ENCODE measurements at places on chromosomes 7 and 10.

DNA sequence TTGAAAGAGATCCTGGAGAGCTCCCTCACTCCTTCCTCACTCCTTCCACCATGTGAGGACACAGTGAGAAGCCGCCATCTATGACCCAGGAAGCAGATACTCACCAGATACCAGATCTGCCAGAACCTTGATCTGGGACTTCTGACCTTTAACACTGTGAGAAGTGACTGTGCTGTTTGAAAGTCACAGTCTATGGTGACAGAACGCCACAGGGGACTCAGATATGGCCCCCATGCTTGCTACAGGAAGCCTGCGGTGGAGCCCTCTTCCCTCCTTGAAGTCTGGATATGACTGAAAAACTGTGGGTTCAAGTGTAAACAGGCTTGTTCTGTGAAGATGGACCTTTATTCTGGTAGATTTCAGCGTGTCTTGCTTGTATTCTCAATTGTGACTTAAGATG, 297.8 kb downstream of the KLF6 start:
- no peak for DNase-seq

- no peak for DNase-seq
These were observed 15.9 kb upstream of the NEBL start for GRCh38 chr10:20912969-20913368.

- DNase-seq = no peak
These were observed 30.4 kb downstream of the PDLIM1 start for GRCh38 chr10:95260397-95260881.

DNA sequence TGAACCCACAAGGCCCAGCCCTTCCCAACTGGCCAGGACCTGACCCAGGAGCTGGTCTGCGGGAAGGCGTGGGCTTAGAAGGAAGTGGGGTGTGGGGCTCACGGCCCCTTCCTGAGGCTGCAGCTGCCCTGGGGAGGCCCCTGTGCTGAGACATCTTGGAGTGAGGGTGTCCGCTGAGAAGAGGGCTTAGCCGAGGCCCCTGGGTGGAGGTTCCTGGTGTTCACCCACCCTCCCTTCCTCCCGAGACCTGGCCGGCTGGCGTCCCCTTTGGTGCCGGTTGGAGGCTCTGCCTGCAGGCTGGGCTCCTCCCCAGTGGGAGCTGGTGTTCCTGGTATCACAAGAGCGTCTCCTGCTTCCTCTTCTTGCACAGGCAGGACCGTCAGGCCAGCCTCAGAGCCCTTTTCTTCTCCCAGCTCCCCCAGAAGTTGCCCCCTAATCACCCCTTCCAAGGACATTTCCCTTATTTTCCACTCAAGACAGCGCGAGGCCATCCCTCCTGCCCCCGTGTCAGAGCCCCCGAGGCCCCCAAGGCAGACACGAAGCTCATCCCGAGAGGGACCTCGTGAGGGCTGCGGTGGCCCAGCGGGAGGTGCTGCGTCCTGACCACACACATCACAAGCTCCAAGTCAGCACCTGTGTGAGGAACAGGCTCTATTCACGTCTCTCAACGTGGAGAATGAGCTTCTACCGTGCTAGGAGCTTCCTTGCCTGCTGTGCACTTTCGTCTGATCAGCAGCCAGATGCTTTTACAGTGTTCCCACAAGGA, 25.1 kb upstream of the FAM20C start:
- DNase-seq = no peak

DNA sequence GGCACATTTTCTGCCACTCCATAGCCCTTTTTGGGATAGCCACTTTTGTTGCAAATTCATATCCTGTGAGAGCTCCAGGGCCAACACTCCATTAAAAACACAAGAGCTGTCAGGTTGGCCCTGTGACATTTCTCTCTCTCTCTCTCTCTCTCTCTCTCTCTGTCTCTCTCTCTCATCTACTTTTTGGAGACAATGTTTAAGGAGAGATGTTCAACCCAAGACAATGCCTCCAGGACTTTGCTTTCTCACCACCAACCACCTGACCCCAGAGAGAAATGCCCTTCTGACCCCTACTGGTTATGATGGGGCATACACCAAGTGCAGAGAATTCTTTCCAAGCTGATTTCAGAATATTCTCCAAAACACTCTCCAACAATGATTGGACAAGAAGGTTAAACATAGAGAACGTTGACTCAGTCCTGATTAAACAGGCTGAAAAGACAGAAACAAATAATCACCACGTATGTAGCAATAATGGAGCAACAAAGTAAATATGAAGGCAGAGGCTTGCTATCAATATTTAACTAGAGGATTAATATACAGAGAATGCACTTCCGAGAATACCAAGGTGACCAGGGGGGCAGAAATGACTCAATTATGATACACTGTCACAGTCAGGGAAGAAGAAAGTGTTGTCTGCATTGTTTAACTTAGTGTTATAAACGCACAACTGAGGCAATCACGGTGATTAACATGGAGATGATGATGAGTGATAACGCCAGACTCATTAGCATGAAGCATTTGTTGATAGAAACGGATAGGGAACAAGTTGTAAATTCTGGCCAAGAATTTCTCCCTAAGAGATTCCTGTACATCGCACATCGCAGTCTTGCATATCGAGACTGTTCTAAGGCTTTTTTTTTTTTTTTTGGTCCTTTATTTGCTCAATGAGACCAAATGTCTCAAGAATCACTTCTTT, 178.5 kb downstream of the NRP1 start:
- no peak for DNase-seq

DNA sequence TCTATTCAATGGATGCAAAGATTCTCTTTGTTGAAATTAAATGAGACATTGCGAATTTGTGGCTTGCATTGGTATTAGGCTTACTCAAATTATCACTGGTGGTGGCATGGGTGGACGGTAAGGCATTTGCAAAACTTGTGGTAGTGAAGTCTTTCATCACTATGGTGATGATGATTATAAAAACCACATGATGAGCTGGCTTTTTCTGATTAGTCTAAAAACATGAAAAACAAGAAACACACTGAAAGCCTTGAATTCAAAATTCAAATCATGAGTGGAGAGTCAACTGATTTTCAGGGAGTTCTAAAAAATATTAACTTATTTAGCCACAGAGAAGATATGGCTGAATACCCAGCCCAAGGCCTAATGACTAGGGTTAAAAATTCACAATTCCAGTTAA, 99.8 kb upstream of the HGF start:
- no peak for DNase-seq

DNA sequence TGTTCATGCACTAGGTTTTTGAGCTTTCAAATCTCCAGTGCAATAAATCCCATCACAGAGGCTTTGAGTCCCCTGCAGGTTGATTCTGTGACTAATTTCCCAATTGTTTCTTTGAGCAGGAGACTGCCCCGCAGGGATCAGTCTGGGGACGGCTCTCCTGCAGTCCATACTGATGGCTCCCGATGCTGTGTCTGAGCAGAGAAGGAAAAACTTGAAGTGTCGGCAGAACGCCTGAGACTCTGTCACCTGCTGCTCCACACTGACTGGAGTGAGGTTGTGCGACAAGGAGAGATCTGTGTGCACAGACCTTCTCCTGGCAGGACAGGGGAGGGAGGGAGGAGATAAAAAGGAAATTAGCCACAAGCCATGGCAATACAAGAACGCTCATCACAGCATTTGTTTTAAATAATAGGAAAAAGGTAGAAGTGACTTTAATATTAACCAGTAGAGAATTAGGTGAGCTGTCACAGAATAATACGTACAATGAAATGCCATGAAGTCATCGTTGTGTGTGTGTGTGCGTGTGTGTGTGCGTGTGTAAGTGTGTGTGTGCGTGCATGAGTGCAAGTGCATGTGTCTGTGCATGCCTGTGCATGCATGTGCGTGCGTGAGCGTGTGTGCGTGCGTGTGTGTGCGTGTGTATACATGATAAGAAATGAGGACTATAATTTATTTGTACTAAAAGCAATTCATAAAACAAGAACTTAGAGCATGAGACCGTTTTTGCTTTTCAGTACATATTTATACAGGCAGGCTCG, 38.2 kb downstream of the HTR5A start:
- no peak for DNase-seq

DNA sequence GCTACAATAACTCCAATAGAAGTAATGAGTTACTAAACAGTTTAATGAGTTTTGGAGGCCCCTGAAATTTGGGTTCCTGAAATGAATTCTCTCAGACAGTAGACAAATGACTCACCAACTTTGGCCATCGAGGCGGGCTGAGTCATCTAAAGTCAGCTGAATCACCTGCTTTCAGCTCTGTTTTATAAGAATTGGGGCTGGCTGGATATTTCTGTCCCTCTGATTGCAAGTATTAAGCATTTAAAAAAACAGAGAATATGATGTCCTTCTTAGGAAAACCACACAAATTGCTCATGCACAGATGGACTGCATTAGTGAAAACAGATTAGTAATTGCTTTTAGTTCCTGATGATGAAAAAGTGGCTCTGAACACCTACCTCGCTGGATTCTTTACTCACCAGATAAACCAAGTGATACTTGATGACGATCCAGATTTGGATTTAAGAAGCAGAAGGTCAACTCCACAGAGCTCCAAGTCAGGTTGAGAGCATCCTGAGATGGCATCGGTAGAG, 59.1 kb downstream of the ZNF365 start:
- no peak for DNase-seq

GRCh38 chr7:46775776-46776175, 806.1 kb downstream of the TNS3 start:
- DNase-seq = no peak

DNA sequence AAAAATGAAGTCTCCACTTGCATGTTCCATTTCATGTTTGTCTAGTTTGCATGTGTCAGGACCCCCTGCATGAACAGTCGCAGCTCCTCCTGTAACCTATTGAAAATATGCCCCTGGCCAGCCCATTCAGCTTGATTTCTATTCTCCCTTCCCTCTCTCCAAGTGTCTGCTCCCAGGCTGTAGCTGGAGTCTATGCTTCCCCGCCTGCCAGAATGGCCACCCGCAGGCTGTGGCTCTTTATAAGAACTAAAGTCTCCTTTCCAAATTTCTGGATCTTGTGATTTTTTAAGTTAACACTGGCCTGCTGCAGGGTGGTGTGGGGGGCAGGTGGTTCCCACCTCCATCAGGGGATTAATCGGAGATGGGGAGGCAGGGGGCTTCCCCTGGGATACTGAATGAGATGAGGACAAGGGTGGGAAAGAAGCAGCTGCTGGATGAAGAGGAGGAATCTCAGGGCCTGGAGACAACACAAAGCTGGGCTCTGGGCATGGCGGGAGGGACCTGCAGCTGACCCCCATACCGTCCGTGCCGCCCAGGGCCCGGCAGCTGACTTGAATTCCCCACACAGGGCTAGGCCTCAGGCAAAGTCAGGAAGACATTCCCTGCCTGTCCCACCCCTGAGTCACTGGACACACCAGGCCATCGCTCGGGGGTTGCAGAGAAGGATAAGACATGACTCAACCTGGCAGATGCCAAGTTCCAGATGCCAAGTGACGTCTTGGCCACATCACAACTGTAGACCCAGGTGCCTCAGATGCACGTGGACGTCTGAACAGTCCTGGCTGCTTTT, 399.5 kb upstream of the FOXK1 start:
- DNase-seq = no peak

DNA sequence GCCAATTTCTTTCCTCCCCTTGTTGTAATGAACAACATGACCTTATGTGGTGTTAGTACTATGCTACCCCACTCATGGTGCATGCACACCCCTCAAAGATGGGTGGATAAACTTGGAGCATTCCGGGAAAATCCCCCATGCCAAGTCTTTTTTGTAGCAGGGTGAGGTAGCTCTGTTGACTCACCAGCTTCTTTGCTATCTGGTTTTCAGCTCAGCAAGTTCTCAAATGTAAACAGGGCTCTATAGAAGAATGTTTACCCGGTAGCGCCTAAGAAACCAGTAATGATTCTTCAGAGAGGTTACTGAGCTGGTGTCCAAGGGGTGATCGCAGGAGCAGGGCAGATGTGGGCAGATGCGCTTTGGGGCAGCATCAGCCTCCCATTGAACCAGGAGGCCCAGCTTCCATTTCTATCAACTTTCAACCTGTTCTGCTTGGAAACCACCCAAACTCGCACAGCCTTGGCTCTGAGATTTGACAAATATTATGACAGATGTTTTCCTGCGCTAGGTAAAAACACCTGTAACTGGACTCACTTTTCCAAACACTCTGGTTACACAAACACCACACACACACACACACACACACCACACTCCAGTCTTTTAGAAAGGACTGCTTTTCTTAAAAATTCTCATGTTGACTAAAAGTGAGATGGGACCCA, 87.8 kb downstream of the ZRANB1 start:
- DNase-seq = no peak

- DNase-seq = no peak
These were observed 279.7 kb downstream of the USP6NL start for GRCh38 chr10:11331726-11332125.

DNA sequence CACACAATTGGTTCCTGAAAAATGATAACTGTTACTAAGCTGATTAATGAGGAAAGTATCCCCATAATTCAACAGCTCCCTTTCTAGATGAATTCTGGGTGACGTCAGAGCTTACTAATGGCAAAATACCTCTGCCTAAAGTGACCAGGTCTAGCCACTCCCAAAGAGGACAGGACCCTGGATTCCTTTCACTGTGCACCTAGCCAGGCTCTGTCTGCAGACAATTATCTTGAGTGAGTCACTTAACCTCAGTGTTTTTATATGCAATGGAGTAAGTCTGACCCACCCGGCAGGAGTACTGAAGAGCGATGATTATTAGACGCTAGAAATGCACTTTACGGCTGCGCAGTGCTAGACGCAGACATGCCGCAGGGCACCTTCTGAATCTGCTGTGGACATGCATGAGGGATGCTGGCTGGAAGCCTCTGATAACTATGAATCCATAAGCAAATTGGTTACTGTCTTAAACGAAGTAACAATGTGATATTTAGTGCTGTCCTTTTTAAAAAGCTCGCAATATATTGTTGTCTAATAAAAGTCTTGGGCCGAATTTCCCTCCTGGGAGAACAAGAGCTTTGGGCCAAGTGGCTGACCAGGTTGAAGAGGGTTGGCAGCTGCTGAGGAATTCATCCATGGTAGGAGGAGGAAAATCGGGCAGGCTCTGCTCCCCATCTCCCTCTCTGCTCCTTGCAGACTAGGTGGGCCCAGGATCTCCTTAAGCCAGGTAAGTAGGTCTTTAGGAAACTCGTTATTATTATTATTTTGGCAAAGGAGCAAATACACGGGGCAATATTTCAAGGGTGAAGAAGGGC, 4.6 kb upstream of the INPP5A start:
- no peak for DNase-seq

- DNase-seq = no peak
These were observed 302.8 kb upstream of the SEMA3C start for GRCh38 chr7:81221527-81222217.

- no peak for DNase-seq
These were observed 93.4 kb downstream of the PTPRZ1 start for GRCh38 chr7:121966276-121966934.

- DNase-seq = no peak
These were observed 96.4 kb upstream of the MDFIC start for GRCh38 chr7:114825423-114825951.

DNA sequence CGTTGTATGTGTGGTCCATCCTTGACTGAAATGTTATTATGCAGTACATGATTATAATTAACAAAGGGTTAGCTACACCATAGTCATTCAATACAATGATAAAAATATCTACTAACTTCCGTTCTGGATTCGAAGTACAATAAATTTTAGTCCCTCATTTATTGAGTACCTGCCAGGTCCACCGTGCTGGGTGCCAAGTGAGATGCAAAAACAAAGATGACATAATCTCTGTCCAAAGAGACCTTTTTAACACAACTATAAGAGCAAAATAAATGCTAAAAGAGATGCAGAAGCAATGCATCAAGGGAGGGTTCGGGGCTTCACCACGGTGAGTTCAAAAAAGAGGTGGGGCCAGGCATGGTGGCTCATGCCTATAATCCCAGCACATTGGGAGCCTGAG, 33.1 kb downstream of the LAMB1 start:
- no peak for DNase-seq

- DNase-seq = no peak
These were observed 100.9 kb upstream of the YAE1 start for GRCh38 chr7:39465055-39465929.

- DNase-seq = no peak
These were observed 36.9 kb upstream of the GSDME start for GRCh38 chr7:24793982-24794648.
